Stimulated activated naive B cell treated with anti-CD40 and anti-IgM and Interleukin-4, amounts not matched to agents 10 μg/mL and 1 μg/mL and 100 μg/mL, for 72 hours (primary cell): ENCODE measurements at places on chromosomes 1 and 21.

DNA sequence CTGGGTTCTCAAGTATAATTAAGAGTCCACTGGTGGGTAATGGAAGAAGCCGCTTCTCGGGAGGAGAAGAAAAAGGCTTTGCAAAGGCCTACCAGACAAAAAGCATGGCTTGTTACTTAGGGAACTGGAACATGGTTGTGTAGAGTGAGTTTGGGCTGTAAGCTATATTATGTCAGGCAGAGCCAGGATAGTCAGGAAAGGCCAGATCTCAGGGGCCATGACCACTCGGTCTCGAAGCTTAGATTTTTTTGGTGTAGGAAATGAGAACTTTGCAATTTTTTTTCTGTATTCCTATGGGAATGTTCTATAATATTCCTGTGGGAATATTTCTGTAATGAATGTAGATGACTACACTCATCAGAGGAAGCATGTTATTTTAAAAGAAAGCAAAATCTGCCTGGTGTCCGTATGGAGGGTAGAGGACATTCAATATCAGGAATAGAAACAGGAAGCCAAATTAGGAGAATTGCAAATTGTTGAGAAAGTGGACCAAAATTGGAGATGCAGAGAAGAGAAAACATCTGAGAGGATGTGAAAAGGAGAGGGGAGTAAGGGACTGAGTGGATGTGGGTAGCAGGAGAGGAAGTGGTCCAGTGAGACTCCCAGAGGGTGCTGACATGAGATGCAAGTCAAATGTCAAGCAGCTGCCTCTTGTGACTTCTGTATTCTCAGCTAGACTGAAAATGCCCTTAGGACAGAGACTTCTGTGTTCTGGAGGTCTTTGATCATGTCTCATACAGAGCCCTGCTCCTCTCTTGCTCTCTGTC is 45.2 kb upstream of the HAO2 start:
- DNase-seq = peak; percentile 68

- peak; percentile 11 for DNase-seq
Observed at GRCh38 chr1:182677397-182678098, 6.8 kb downstream of the RGS8 start.

DNA sequence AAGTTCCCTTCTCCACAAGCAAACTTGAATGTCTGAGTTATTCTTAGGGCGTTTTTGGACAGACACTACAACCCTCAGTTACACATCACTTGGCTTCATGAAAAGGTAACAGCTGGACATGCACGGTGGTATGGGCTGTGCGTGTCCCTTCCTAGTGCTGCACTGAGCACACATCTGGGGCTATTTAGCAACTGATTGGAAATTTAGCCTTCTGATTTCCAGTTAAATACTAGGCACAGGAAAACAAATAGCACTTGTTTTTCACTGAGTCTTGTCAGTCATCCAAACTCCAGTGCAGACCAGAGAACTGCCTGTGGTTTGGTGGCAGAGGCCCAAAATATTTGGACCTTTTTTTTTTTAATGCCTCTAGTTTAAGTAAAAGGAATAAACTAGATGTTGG is 134.7 kb downstream of the TGFBR3 start:
- no peak for DNase-seq

GRCh38 chr1:147389532-147390184 is 147.2 kb downstream of the CHD1L start:
- no peak for DNase-seq

- DNase-seq = no peak
Observed at GRCh38 chr1:89903550-89903949, 82.7 kb downstream of the LRRC8D start.

GRCh38 chr1:7557301-7557891 is 213.7 kb upstream of the VAMP3 start:
- DNase-seq = no peak

DNA sequence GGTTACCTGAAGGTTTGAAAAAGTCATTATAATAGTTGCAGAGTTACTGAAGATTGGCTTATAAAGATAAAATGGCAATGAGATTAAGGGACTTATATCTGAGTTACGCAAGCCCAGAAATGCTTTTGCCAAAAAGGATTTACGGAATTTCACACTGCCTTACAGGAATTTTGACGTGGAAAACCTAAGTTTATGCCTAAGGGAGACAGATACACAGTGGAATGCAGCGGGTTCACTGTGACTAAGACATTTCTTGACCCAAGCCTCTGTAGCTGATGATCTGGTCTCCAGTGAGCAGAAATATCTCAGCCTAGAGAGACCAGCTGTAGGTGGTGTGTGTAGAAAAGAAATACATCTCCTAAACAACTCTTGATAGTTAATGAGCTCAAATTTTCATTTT is 10.1 kb upstream of the EXO1 start:
- DNase-seq = no peak

- no peak for DNase-seq
Observed at GRCh38 chr1:63674865-63675419, 81.7 kb downstream of the PGM1 start.

- no peak for DNase-seq
Observed at GRCh38 chr1:179547021-179547535, 28.7 kb downstream of the NPHS2 start.

GRCh38 chr21:42261829-42262200 is 42.9 kb downstream of the ABCG1 start:
- DNase-seq = no peak

DNA sequence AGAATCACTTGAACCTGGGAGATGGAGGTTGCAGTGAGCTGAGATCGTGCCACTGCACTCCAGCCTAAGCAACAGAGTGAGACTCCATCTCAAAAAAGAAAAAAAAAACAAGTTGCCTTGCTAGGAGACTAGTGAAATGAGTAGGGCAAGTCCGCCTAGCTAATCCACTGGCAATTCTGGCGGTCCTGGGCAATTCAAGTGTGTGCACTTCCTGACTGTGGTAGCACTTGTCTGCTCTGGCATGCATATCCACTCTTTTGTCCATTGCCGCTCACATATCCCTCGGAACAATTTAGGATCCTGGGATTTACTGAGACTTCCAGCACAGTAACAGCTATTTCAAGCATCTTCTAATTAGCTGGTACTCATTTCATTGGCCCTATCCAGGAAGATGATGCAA is 426.3 kb upstream of the ADGRL2 start:
- no peak for DNase-seq

DNA sequence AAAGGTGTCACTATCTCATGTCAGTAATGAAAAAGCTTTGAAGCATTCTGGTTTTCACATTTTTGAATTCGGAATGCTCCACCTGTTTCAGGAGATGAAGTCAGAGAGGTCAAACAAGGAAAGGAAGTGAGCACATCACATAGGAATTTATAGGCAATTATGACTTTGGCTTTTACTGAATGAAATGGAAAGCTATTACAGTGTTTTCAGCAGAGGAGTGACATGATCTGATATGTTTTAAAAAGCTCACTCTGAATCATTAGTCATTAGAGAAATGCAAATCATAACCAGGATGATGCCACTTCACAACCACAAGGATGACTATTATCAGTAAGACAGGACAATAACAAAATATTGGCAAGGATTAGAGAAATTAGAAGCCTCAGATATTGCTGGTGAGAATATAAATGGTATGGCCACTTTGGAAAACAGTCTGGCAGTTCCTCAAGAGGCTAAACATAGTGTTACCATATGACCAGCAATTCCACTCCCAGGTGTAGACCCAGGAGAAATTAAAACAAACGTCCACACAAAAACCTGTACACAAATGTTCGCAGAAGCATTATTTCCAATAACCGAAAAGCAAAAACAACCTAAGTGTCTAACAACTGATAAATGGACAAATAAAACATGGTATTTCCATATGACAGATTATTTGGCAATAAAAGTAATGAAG is 7.5 kb downstream of the TAF1A start:
- no peak for DNase-seq

DNA sequence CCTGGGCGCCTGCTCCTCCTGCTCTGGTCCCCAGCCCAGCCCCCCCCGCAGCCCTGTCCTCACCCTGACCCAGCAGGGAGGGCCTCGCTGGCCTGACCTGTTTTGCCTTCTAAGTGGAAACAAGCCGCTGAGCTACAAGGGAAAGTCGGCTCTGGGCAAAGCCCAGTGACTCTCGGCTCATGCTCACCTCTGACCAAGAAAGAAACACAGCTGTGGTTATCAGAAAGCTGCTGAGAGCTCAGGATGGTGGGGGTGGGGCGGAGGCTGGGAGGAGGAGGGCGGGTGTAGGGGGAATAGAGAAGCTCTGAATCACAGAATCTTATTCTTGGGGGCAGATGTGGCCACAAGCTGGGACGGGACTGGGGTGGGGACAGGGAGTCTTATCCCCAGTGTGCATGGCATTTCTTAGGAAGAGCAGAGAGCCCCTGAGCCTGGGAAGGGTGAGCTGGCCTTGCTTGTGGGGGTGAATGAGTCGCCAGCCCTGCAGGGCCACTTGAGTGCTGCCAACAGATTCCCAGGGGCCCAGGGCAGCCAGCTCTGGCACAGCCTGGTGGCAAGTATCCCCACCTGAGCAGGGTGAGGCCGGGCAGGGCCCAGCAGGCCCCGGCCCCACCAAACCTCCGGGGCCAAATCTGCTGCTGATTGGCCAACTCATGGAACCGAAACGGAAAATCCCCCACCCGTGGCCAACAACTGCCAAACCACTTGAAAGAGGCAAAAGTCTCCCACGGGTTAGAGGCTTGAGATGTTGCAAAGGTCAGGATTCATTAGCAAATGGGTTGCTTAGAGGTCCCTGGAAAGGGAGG is 120.6 kb downstream of the SPSB1 start:
- peak; percentile 81 for DNase-seq

- no peak for DNase-seq
Observed at GRCh38 chr21:25836396-25836795, 101.6 kb downstream of the GABPA start.

- DNase-seq = no peak
Observed at GRCh38 chr1:15229707-15230131, 17.3 kb upstream of the FHAD1 start.

- DNase-seq = no peak
Observed at GRCh38 chr1:197845886-197846285, 56.5 kb upstream of the C1orf53 start.

DNA sequence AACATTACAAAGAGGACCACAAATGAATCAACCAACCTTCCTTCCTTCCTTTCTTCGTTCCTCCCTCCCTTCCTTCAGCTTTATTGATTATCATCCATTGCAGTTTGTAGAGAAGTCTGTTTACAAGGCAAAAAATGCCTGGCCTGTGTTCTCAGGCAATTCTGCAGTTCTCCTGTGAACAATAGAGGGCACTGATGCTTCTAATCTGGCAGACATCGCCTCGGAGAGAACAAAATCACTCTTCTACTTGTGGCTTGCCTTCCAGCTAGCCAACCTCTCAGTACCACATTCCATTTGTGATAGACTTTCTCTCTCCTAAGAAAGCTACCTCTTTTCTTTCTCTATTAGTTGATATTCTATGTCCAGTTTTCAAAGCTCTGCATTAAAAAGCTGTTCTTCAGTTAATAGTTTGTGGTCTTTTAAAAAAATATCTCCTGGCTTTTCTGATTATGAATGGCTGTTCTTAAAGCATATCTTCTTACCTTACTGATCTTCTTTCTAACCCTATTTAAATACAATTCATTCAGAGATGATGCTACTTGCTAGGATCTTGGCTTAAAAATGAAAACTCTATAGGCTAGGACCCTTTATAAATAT is 26.9 kb upstream of the ESRRG start:
- DNase-seq = no peak

DNA sequence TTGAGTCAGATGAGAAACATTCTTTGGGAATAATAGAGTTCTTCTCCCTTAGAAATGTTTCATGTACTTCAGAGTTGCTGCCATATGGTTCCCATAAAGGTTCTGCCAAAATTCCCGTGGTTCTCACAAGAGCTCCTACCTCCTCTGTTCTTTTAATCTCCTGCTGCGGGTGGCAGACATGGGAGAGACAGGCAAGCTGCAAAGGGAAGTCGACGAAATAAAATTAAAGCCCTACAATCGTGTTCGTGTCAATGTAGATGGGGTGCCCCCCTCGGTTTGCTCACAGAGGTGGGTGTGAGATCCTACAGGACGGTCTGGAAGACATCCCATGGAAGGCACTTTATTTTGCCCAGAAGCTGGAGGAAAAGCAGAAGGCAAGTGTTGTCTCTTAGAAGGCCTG is 276.0 kb downstream of the RWDD3 start:
- no peak for DNase-seq

DNA sequence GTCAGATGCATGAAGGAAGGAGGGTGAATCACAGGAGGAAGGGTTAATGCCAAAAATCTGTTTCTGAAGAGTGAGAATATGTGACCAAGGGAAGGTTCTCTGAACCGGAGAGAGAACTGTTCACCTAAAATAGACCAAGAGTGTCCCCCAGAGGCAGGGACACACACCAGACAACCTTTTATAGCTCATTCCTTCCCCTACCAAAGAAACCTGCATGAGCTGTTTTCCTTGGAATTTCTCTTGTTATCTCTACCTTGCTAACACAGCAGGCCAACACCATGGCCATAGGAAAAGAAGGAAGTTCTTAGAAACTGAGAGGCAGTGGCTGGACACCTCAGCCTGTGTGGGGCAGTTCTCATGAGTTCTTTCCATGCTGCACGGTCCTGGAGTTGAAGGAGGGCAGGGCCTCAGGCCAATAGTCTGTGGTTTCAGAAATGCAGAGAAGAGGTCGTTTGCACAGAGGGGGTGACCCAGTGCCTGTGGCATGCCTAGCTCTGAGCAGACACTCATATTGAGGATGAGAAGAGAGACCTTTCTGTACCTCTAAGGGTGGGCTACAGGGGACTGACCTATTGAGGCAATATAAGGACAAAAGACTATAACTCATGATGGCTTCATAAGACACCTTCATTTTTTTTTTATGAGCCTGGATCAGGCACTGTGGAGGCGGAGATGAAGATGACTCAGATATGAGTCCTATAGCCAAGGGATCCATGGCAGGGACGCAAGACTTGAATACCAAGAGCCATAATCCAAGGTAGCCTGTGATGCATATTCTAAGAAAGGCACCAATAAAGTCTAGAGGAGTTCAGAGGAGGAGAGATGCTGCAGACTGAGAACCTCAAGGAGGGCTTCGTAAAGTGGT is 39.4 kb downstream of the IGFN1 start:
- no peak for DNase-seq

- no peak for DNase-seq
Observed at GRCh38 chr1:115690972-115691371, 49.2 kb downstream of the VANGL1 start.

DNA sequence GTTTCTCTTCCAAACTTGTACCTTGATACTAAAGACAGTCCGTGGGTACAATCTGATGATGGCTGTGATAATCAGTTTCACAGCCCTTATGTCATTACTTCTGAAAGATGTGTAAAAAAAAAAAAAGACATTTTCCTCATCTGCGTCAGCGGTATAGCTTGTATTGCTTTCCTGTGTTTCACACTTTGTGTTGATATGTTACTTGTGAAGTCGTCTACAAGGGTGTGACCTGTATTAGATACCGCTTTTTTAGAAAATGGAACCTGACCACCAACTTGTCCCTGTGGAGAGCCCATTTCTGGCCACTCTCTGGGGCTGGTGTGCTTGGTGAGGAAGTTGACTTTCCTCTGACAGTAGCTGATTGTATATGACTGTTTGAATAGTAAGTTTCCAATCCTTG is 50.5 kb downstream of the PEX14 start:
- DNase-seq = no peak

DNA sequence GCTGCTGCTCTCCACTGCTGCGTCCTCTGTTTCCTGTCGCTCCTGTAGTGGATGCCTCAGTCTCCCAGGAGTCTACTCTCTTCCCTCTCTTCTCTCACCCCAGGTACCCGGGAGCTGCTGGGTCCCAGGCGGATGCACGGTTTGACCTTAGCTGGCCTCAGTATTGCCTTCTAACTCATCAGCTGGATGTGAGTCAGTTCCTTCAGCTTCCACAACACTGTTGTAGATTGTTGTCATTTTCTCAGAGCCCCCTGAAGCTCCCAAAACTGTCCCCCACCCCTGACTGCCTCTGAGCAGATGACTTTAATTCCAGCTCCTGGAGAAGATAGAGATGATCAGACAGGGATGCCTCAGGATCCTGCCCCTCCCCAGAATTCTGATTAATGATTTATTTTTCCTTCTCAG is 7.2 kb downstream of the CNIH3 start:
- no peak for DNase-seq
